Naive B cell (primary cell): ENCODE measurements at places on chromosomes 4 and X. TPM values are rescaled to one million over a fixed set of nuclear protein-coding genes. Genes with fewer than 3 reads are reported as not detected.
A peak's percentile ranks its signal among the peaks of the same experiment; 100 is the strongest.

DNA sequence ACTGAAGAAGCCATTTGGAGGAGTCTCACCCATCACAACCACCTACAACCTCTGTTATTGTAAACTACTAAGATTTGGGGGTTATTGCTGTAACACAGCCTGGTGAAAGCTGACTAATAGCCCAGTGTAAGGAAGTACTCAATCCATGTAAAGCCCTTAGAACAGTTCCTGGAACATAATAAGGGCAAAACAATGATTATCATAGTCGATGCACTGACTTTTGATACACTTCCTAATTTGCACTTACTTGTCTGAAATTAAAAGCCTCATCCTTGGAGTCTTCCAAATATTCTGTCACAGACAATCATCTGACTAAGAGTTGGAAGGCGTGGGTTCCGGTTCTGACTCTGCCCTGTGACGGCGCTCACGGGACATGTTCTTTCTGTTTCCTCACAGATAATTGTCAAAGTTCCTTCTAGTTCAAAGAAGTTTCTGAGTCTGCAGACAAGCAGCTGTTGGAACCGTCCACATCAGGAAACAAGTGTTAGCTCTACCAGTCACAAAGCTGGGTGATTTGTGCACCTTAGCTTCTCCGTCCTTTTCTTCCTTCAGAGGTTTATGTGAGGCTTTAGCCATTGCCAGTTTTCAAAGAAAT is 33.4 kb upstream of the RASGEF1B start:
- DNase-seq, result peak; percentile 81

DNA sequence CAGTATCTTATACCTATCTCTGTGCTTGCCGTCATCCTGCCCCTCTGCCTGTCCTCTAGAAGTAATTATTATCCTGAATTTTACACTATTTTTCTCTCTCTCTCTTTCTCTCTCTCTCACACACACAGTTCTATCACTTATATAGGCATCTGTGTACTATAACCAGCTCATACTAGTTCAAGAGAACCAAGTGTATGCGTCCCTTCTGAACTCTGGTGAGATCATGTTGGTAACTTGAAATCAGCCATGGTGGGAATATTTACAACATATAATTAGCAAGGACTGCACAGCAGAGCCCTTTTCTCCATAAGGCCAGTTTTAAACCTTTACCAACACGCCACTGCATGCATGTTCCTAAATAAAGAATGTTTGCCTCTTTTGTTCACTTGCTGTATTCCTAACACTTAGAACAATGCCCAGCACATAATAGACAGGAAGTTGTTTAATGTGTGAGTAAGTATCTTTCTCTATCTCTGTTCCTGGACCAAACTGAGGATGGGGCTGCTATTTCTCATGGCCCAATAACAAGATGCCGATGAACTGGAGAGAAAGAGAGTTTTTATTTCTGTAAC is 51.1 kb upstream of the IL21 start:
- DNase-seq, result no peak

The SHROOM2 gene
- polyA plus RNA-seq, result not detected

The ASB9 gene
- not detected for polyA plus RNA-seq

GRCh38 chr4:23930750-23931488 is 41.1 kb upstream of the PPARGC1A start:
- no peak for DNase-seq

The DCAF8L2 gene
- not detected for polyA plus RNA-seq

The RAI2 gene
- polyA plus RNA-seq, result not detected

DNA sequence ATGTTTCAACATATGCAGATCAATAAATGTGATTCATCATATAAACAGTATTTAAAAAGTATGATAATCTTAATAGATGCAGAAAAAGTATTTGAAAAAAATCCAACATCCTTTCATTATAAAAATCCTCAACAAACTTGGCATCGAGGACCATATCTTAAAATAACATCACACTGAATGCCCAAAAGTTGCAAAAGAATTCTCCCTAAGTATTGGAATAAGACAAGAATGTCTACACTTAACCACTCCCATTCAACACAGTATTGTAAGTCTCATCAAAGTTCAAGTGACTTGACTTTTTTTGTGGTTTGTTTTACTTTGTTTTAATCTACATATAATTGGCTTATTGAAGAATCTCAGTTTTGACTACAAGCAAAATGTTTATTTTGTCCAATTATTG is 779.0 kb upstream of the SLIT2 start:
- no peak for DNase-seq

DNA sequence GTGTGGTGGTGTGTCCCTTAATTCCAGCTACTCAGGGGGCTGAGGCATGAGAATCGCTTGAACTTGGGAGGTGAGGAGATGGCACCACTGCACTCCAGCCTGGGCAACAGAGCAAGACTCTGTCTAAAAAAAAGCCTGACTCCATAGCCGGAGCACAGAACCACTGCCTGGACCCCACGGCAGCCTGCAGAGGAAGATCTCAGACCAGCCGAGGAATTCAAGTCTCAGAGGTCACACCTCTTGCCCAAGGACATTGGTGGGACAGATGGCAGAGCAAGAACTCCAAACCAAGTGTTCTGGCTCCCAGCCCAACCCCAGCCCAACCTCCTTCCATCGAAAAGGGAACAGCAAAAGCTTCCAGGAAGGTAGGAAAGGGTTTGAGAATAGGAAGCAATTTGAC is 70.8 kb downstream of the SMIM20 start:
- no peak for DNase-seq

GRCh38 chr4:102362922-102363432 is 17.7 kb upstream of the SLC39A8 start:
- DNase-seq, result no peak

The GPR143 gene
- polyA plus RNA-seq, result not detected

DNA sequence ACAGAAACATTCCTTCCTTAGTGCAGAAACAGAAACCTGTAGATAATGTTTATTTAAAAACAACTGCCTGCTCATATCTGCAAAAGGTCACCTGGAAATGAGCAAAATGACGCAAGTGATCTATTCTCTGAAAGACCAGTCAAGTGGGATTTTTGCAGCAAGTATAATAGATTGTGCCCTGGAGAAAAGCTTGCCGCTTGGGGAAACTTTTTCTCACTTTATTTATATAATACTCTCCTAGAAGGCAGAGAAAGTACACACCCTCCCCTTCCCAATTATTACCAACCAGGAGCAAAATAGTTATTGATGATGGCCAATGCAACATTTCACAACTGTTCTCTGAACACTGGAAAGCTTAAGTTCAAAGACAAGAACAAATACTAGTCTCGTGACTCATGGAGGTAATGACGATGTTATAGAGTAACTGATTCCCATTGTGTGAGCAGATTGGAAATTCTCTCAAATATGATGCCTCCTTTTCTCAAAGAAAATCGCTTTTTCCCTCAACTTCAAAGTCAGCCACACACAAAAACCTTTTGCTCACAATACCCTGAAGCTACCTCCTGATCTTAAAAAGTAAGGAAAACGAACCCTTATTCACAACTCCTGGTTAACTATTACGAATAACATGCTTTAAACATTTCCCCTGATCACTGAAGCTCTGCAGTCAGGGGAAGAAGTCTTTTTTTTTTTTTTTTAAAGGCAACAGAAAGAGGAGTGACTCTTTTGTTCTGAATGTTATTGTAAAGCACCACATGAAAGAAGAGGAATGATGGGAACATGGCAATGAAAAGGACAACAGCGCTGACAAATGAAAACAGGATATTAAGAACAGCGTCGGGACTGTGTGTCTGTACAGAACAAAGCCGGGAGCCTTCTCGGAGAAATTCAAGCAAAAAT is 41.0 kb downstream of the MID1 start:
- no peak for DNase-seq

- no peak for DNase-seq
These were observed 113.0 kb downstream of the AMELX start for GRCh38 chrX:11406109-11406765.

DNA sequence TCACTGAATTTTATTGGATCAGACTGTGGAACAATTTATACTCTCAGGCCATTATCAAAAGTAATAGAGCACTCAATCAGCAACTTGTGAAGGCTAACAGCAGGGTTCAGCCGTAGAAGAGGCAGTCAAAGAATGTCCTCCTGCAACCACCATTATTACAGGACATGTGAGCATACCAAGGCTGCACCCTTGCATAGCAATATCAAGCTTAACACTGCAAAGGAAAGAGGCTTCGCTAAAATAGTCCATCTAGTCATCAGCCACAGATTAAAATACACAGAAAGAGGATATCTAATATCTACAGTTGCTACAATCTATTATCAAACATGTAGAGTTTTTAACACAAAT is 42.9 kb upstream of the TMPRSS11B start:
- no peak for DNase-seq

GRCh38 chrX:108439961-108440696 is 491 bp downstream of the COL4A5 start:
- no peak for DNase-seq

The SPANXC gene
- not detected for polyA plus RNA-seq

DNA sequence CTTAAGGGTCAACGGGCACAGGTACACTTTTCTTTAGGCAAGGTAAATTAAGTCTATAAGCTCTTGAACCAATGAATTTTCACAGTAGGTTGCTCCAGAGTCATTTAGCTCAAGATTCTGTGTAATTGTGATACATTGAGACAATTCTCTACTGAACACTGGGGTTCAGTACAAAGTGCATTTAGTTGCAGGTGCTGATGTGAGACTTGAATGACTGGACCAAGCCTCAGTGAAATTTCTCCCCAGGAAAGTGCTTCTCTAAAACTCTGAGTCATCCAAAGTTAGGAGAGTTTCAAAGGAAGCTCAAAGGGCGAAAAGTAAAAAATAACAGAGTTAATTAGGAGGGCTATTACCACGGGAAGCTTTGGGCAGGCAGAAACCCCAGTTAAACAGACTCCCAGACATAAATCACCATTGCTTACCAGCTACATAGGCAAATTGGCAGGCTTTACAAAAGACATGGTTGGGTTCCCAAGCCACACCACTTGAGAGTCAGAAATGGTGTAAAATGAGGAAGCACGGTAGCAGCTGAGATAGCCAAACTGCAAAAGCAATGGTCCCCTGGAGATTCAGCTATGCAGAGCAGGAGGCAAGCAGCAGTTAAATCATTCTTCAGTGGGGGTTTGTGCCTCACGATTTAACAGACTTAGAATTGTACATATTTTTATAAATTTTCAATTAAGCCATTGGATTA is 202.6 kb downstream of the PCDH19 start:
- DNase-seq, result no peak

The USP26 gene
- not detected for polyA plus RNA-seq

The MAOB gene
- not detected for polyA plus RNA-seq

The PCDH7 gene
- polyA plus RNA-seq, result not detected

DNA sequence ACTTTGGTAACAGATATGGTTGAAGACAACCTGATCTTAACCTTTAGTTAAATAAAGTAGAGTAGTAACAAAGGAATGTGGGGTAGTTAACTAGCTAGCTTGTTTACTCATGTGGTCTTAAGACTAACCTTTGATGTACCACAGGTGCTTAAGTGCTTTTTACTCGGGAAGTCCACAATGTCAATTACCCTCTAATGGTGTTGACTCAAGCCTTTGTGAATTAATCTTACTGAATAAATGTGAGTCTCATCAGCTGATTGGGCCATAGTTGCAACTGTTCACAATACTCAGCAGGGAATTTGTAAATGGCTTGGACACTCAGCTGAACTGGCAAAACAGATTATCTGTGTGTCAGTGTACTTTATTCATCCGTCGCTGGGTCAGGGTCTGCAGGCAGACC is 119.0 kb upstream of the UGT8 start:
- no peak for DNase-seq

DNA sequence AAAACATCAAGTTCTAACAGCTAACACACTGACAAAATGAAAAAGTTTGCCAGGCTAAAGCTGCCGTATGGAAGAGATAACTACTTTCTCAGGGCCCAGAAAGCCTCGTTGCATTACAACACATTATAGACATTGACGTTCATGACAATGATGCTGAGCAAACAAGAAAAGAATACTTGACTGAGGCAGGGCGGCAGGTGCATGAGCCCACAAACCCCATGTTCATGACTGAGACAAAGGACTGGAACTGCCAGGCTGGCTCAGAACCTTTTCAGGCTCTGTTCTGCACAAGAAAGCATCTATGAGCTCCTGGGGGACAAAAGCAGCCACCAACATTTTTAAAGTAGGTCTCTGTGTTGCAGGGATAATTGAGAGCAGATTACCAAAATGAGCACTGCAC is 13.6 kb downstream of the TLR6 start:
- DNase-seq, result no peak

DNA sequence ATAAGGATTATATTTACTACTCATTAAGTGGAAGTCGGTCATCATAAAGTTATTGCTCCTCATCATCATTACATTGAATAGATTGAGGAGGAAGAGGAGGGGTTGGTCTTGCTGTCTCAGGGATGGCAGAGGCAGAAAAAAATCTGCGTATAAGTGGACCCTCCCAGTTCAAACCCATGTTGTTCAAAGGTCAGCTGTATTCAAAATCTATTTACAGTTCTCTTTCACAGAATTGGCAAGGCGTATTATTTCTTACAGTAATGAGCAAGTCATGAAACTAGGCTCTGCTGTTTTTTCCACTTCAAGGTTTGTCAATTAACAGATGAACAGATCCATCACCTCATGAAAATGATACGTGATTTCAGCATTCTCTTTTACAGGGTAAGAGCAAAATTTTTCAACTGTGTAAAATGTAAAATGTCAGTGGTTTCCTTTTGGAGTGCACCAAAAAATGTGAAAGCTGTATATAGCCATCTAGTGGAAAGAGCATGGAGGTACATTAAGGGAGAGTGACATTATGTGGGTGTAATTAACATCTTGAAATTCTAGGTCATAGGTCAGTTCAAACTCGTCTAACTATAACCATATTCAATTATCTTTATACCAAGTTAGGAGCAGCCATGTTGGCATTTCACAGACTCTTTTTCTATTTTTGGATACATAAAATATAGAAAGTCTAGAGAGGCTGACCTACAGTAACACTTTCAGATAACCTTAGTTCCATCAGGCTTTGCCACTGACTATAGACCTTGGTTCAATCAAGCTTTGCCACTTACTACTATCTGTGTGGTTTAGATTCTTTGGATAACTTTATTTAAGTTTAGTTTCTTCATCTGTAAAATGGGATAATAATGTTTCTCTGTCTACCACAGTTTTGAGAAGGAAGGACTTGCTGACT is 30.1 kb downstream of the NEIL3 start:
- no peak for DNase-seq

The PNMA5 gene
- polyA plus RNA-seq, result not detected

DNA sequence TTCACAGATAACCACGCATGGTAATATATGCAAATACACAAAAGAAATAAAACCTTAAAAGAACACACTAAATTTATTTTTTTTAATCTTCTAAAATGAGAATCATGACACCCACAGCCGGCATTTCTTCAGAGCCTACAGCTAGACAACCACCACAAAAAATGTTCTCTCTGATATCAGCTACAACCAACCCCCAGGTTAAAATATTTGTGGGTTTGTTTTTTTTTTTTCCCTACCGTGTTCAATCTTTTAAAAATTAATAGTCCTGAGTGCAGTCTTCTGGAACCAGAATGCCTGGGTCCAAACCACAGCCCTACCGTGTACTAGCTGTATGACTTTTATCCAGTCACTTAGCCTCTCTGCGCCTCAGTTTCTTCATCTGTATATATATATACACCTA is 36.0 kb downstream of the MAML3 start:
- DNase-seq, result no peak

GRCh38 chr4:138158746-138159297 is 83.3 kb downstream of the SLC7A11 start:
- DNase-seq, result no peak
